ENCODE measurements at places on chromosomes 4 and X.

GRCh38 chr4:88146891-88147290, 11.5 kb downstream of the ABCG2 start:
- DNase-seq, result no peak

- DNase-seq, result no peak
These were observed 123.5 kb downstream of the ZNF827 start for GRCh38 chr4:145815027-145815612.

- no peak for DNase-seq
These were observed 7.7 kb downstream of the GAK start for GRCh38 chr4:924107-925096.

- no peak for DNase-seq
These were observed 10.1 kb downstream of the AMOT start for GRCh38 chrX:112830540-112830939.

DNA sequence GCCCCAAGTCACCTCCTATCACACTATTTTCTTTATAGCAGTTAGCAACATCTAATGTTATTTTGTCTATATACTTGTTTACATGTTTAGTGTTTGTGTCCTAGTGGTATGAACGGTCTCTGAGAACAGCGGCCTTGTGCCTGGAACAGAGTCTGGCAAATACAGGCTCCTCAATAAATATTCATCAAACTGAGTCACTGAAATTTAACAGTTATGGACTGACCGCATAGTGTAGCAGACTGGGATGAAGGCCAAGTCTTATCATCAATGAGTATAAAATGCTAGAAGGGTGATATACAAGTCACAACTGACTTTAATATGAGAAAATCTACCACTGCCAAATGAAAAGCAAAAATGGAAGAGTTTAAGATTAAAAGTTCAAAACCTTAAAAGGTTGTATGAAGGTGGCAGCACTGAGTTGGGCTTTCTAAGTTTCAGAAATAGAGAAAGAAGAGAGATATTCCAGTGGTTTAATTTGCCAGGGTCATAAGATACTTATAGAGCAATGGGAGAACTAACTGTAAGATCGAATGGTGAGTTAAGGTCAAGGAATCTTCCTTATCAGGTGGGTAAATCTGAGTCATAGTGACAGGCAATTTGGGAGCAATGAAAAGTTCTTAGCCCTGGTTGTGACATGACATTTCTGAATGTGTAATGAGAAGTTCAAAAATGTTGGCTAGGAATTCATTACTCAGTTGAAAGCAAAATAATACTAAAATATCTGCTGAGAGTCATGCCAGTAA, 34.9 kb downstream of the ELOVL6 start:
- DNase-seq, result no peak

DNA sequence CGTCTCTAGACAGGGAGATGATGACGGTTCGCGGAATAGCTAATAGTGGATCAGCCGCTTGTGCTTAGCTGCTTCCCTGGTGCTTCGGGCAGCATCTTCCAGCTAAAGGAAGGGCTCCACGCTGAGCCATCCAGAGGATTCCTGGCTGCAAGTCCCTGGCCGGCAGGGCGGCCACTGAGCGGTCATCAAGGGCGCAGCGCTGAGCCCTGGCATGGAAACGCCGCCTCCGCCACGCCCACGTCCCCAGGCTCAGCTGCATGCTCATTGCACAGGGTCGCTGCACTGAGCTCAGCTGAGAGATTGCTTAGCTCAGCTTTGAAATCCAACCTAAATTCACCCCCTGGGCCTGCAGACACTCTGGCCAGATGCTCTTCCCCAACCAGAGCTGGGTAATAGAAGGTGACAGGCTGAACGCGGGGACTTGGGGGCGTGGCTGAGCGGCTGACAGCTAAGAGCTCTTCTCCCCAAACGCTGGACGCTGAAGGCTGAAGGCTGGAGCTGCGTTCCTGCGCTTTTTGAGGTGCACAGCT, 118.2 kb upstream of the KIT start:
- no peak for DNase-seq

- no peak for DNase-seq
These were observed 33.3 kb upstream of the ZNF280C start for GRCh38 chrX:130301977-130302376.

GRCh38 chr4:122710434-122711308, 21.8 kb upstream of the BBS12 start:
- DNase-seq, result no peak

All from epithelial cell of proximal tubule (primary cell).